H1 (cell line): ENCODE measurements at places on chromosomes 16 and 17.

GRCh38 chr17:73013816-73014663 lies 78.4 kb downstream of the SLC39A11 start:
- DNase-seq: no peak

DNA sequence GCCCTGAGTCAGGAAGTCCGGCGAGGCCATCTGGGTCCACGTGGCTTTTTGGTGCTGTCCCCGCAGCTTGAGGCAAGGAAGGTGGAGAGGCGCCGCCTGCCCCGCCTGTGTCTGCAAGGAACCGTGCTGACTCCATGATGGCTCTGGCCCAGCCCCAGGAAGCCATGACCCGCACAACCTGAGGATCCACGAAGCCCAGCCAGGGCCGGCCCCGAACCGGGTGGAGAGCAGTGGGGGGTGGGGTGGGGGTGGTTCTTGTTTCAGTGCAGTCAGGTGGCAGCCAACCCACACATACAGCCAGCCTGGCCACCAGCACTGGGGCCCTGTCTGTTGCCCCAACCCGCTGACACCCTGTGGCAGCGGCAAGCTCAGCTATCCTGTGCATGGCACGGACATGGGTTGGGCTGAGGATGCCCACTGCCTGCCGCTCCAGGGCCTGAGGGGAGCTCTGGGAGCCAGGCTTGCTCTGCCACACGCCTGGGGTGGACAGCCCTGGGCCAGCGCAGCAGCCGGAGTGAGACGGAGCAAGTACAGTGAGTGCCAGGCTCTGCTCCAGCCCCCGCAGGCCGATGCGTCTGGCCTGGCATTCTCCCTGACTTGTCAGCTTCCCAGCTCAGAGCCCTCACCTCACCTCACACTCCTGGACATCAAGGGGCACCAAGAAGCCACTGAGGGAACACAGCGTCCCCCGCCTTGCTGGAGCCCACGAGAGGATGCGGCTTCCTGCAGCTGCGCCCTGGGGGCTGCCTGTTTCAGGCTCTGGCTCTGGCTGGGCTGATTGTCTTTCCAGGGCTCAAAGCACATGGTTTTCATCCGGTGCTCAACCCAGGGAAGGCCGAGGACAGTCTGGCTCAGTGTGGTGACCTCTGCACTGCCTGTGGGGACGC lies 68.8 kb downstream of the LMF1 start:
- DNase-seq: no peak

- no peak for DNase-seq
Measured at GRCh38 chr17:77404812-77405581, 264.2 kb downstream of the SEC14L1 start.

- no peak for DNase-seq
Measured at GRCh38 chr17:35841505-35841904, 27.2 kb downstream of the HEATR9 start.

- no peak for DNase-seq
Measured at GRCh38 chr16:66670691-66671388, 25.7 kb downstream of the CMTM4 start.
